Stimulated activated CD4-positive, alpha-beta T cell treated with anti-CD3 and anti-CD28 coated beads, Interleukin-12 subunit alpha, Interleukin-12 subunit beta, amount 100 ng/mL, for 24 hours (primary cell): ENCODE measurements at places on chromosomes 5 and 9.

GRCh38 chr5:166909040-166909439 lies 1382.4 kb upstream of the WWC1 start:
- no peak for DNase-seq

DNA sequence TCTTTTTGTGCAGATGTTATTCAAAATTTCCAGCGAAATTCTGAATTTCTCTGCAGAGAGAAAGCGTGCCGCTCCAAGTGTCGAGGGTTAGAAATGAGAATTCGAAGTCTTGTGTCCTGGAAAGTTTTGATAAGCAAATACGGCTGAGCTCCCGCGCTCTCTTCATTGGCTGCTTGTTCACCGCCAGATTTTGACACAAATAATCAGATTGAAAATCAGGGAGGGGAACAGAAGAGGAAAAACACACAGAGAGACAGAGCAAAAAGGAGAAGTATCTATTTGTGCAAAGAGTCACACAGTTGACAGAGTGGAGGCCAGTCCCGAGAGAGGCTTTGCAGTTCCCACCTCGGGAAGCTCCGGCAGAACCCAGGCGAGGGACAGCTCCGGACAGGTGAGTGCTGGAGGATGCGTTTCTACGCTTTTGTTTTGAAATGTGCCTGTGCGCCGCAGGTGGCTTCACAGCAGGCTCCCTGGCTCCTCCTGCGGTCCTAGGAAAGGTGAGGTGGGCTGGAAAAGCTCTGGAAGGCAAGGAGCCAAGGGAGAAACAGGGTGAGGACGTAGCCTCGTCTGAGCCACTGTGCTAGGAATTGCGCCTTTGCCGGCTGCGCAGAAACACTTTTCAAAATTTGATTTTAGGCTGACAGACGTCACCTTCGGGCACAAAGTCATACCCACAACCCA lies at the start of gene GFI1B:
Gene GFI1B, plus strand, starts transcription at position 244 of the 681 bp plus-strand sequence. CDS start 7,985 bp downstream, outside the sequence.
- DNase-seq = no peak

GRCh38 chr5:27402828-27403227 lies 364.4 kb upstream of the CDH9 start:
- no peak for DNase-seq

- DNase-seq = no peak
Observed at GRCh38 chr5:40628407-40628806, 51.3 kb upstream of the PTGER4 start.

GRCh38 chr9:136140966-136141365 lies 22.3 kb upstream of the TMEM250 start:
- no peak for DNase-seq

- no peak for DNase-seq
Observed at GRCh38 chr9:16825971-16826625, 44.4 kb downstream of the BNC2 start.

- no peak for DNase-seq
Observed at GRCh38 chr9:84917366-84918070, 248.0 kb downstream of the NTRK2 start.

DNA sequence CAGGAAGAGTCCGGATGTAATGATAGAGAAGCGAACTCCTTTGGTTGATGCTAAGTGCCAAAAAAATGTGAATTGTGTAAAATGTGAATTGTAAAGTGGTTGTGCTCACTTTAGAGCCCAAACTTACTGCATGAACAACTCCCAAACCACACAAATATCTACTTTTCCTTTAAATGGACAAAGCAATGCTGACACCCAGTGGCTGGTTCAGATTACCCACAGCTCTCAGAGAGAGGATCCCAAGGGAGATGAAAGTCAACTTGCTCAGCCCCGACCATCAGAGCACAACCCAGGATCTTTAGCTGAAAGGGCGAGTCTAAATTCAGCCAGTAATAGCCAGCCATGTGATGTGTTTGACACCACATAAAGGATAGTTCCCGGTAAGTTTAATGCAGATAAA lies 133.7 kb downstream of the NMUR2 start:
- DNase-seq = no peak

- DNase-seq = peak; percentile 24
Observed at GRCh38 chr5:72818866-72819534, 2.5 kb downstream of the TNPO1 start.

GRCh38 chr9:113369855-113370140 lies 7.0 kb downstream of the HDHD3 start:
- no peak for DNase-seq

DNA sequence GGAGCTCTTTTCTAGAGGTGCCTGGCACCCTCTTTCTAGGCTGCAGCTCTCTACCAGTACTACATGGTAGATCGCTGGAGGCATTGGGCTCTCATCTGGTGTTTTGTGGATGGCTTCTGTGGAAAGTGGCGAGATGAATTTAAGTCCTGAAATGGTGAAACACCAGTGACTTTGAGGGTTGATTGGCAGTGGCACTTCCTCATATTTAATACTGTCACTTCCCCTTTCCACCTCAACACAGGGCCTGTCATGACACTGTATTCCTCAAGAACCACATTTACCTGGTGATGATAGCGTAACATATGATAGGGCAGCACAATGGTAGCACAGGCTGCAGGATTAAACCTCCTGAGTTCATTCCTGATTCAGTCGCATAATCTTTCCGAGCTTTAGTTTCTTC lies 132.1 kb downstream of the KDM4C start:
- DNase-seq = no peak

- DNase-seq = no peak
Observed at GRCh38 chr5:36177154-36177553, 25.2 kb downstream of the SKP2 start.

- no peak for DNase-seq
Observed at GRCh38 chr5:21195145-21195544, 1207.1 kb upstream of the CDH18 start.

DNA sequence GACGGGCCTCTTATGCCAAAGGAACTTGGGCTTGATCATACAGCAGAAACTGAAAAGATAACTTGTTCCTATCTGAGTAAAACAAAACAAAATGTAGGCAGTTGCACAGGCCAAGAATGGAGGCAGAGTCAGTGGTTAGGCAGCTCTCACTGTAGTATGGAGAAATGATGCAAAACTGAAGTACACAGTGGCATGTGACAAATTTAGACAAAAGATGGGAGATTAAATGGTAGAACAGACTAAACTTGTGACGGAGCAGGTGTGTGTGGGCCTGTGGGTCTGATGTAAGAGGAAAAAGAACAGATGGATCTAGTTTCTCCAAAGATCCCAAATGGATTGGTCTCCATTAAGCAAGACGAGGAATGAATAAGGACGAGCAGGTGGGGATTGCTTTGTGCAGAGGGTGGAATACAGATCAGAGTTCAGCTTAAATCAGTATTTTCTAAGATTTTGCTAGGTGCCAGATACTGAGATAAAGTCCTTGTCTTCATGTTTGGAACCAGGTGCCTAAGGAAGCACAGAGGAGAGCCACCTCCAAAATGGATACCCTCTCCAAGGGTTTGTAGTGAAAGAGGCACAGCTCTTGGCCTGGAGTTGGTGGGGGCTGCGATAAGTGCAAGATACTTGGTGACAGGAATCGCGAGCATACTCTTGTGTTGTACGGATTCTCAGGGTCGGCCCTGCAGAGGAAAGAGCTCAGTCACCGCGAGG lies 722 bp upstream of the DCP2 start:
- no peak for DNase-seq

DNA sequence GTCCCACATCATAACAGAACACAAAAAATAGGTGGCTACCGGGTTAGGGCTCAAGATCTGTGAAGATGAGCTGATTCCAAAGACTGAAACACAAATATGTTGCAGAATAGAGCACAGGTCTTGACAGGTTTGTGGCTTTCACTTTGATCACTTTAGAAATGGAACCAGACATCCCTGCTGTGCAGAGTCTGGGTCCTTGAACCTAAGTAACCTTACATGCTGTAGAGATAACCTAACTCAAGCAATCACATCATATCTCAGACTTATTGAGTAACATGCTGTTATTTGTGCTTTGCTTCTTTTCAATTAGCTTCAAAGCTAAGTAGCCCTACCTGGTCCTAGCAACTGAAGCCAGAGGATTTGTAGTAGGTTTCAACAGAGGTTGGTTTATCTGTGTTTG lies 24.3 kb downstream of the FBXW2 start:
- no peak for DNase-seq

- DNase-seq = no peak
Observed at GRCh38 chr9:124306098-124306735, 48.5 kb downstream of the NEK6 start.

GRCh38 chr5:58462154-58462553 lies 2.3 kb upstream of the PLK2 start:
- DNase-seq = no peak

DNA sequence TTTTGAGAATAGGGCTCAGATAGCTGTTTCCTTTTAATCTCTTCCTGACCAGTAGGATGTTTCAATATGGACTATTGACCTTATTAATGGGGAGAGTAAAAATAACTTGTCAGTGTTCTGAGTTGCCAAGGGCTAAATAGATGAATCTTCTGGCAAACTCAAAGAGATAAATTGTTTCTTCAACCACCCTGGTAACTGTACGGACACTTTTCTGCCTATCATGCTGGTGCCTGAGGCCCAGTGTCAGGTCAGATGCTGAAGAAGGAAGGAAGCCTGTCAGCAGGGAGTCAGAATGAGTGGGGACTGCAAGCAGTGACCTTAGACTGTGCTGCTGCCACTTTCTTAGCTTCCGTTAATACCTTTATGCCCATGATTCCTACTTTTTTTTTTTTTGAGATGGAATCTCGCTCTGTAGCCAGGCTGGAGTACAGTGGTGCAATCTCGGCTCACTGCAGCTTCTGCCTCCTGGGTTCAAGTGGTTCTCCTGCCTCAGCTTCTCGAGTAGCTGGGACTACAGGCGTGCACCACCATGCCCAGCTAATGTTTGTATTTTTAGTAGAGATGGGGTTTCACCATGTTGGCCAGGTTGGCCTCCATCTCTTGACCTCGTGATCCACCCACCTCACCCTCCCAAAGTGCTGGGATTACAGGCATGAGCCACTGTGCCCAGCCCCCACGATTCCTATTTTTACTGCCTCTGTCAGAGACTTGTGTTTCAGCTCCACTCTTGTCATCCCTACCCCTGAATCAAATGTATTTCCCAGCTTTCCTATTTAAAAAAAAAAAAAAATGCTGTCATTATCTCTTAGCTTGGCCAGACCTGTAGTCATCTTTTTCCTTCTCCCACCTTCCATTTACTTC lies 33.7 kb downstream of the TGFBR1 start:
- no peak for DNase-seq

DNA sequence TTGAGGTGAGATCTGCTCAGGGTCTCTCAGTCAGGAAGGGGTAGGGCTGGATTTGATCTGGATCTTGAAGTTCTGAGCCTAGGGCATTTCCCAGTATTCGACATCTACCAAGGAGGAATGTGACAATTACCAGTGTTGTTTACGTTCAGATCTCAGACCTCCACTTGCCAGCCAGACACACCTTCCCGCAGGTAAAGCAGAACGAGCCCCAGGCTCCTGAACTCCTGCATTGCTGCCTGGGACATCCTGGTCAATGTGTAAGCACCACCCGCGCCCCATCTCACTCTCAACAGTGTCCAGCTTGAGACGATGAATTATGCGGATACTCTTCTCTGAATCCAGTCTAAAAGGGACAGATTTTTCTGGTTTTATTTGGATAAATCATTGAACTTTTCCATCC lies 56.7 kb upstream of the PTCH1 start:
- no peak for DNase-seq

DNA sequence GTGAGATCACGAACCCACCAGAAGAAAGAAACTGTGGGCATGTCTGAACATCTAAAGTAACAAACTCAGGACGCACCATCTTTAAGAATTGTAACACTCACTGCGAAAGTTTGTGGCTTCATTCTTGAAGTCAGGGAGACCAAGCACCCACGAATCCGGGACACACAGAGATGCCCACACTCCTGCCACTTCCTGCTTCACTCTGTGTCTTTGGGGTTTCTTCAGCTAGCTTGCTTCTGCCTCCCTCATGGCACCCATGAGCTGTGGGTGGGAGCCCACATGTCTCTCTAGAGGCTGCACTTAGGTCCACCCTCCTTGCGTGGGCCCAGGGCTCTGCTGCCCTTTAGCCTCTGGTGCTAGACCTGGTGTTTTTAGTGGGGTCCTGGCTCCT lies 61.2 kb upstream of the CNOT6 start:
- no peak for DNase-seq

DNA sequence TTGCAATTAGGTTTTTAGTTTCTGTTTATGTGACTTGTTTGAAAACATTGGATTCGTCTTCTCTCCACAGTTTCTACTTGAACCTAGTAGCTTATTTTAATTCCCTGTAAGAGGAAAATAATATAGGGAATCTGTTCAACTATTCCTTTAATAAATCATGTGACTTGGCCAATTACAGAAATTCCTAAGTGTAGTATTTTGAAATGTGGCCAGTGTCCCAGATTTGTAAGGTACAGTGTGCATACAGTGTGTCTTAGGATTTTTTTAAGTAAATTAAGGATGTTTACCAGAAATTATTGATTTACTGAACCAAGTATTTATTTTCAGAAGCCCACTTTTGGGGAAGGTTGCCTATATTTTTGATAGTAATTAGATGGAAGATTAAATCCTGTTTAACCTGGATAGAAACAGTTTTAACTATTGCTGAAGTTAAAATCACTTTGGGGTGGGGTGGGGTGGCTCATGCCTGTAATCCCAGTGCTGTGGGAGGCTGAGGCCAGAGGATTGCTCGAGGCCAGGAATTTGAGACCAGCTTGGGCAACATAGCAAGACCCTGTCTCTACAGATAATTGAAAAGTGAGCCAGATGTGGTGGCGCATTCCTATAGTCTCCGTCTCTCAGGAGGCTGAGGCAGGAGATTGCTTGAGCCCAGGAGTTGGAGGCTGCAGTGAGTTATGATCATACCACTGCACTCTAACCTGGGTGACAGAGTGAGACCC lies 36.9 kb downstream of the G3BP1 start:
- DNase-seq = no peak

DNA sequence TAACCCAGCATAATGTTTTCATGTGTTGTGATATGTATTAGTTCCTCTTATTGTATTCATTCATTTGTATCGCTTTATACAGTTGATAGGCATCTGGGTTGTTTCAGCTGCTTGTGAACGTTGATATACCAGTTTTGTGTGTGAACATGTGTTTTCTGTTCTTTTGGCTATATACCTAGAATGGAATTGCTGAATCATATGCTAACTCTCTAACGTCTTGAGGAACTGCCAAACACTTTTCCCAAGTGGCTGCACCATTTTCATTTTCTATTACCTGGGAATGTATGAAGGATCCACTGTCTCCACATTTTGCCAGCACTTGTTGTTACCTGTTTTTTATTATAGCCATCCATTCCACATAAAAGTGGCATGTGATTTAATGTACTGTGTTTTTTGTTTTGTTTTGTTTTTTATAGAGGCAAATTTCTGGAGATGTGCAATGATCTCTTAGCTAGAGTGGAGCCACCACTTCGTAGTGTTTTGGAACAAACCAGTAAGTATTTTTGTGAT lies 34.6 kb downstream of the HSPA4 start:
- no peak for DNase-seq
